ENCODE measurements at places on chromosomes 2 and 18.

DNA sequence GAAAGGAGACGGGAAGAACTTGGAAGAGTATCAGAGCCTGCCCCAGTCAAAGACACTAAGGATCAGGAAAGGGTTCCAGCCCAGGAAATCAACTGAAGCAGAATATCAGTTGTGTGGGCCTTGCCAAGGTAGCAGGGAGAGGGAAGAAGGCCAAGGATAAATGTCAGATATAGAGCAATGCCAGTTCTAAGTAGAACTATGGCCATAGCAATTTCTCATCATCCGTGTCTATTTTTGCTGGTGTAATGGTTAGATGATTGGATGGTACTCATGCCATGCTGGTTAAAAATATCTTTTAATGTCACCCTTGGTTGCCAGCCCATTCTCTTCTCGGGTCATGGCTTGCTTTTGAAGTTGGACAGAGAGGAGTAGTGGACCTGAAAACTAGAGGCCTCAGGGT lies 41.9 kb downstream of the MAIP1 start:
- no peak for DNase-seq

DNA sequence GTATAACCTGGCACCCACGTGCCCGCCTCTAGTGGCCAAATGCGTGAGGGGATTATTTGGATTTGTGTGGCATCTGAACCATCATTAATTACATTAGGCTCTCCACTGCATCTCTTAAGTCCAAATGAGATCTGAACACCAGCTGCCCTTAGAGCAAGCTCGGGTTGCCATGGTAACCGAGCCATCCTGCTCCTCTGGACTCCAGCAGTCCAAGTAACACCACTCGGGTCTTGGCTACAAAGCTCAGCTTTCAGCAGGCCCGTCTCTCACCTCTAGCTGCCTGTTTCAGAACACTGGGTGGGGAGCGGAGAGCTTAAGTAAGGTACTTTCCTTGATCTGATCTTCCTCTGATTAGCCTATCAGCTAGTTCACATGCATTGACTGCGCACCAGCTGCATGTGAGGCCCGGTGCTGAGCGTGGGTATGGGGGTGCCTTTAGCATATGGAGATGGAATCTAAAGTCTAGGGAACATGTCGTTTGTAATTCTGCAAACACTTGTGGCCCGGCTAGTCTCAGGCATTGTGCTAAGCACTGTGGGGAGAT lies 14.1 kb upstream of the CYS1 start:
- no peak for DNase-seq

- DNase-seq, result no peak
Measured at GRCh38 chr2:178250429-178250828, 56.1 kb downstream of the OSBPL6 start.

- no peak for DNase-seq
Measured at GRCh38 chr2:102282678-102283091, 28.7 kb upstream of the IL1RL1 start.
